ENCODE measurements at places on chromosomes 12 and 14.

DNA sequence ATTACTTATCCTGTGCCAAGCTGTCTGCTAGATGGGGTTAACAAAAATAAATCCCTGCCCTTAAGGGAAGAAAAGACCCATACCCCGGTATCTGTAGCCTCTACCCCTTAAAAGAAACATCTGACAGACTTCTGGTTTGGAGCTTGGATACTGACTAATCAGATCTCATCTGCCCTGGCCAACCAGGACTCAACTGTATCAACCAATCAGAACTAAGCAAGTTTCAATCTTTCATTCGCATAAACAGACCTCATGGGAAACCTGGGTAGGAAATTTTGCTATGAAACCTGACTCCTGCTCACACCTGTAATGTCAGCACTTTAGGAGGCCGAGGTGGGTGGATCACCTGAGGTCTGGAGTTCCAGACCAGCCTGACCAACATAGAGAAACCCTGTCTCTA lies 26.4 kb upstream of the PRMT8 start:
- no peak for DNase-seq

- DNase-seq: no peak
Measured at GRCh38 chr14:104119488-104120251, 18.7 kb upstream of the KIF26A start.

- no peak for DNase-seq
Measured at GRCh38 chr12:80895240-80895639, 42.5 kb downstream of the LIN7A start.

DNA sequence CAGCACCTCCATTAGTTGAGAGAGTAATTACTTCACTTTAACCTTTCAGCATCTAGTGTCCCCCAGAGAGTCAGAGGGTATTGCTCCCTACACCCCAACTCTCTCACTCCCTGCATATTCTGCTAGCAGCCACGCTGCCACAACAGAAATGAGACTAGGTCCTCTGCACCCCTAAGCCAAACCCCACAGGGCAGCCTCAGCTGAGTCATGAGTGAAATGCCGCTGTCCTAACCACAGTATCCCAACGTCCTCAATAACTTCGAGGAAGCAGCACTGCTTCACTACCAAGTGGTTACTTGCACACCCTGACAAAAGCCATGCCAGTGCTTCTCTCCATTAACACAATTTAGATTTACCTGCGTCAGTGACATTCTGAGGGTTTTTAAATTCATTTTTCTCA lies 6.9 kb upstream of the LYZ start:
- DNase-seq: no peak

DNA sequence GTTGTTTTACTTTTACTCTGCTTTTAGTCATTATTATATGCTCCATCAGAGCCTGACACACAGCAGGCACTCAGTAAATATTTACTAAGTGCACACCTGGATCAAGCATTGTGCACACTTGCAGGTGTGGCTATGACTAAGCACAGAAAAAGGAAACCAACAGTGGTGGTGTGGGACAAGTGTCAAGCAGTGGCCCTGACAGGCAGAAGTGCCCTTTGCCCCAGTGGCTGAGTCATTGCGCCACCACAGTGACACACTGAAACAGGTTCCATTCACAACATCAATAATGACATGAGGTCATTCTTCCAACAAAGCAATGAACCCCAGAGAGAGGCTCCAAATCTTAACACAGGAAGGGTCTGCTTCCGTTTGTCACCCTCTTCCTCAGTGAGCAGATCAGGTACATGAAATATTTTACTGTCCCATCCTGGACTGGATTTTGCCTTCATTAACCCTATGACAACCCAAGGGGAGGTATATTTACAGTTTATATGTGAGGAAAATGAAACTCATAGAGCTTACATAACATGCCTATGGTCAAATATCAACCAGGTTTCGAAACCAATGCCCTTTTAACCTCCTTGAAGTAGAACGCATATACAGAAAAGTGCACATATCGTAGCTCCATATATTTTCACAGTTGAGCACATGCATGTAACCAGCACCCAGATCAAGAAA lies 82.6 kb upstream of the GTF2A1 start:
- peak; percentile 28 for DNase-seq

GRCh38 chr14:67199016-67199415 lies 9.8 kb downstream of the GARIN2 start:
- no peak for DNase-seq

DNA sequence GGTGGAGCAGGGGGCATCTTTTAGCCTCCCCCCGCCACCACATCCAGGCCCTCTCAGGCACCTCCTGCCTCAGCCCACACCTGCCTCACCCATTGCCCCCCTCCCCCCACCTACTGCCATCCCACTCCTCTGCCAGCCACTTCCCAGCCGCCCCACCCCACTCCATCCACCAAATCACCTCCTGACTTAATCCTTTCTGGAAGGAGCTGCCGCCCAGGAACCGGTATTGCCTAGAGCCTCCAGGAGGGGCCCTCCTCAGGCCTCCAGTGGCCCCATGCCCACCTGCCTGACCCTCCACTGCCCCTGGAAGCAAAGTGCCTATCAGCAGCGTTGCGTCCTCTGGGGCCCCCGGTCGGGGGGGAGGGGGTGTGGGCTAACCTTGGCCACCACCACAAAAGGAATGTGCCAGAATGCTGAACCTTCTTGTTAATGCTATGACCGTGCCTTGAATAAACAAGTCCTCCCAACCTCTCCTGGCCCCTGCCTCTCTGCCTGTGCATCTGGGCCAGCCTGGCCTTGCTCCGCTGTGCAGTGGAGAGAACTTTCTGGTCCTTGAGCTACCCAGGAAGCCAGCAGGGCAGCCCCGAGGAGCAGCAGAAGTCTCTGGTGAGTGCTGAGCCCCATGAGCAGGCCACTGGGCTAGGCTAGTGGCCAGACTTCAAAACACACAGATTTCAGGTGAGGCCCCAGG lies 11.8 kb downstream of the NGB start:
- no peak for DNase-seq

GRCh38 chr12:7374423-7375144 lies 69.4 kb downstream of the CD163L1 start:
- no peak for DNase-seq

DNA sequence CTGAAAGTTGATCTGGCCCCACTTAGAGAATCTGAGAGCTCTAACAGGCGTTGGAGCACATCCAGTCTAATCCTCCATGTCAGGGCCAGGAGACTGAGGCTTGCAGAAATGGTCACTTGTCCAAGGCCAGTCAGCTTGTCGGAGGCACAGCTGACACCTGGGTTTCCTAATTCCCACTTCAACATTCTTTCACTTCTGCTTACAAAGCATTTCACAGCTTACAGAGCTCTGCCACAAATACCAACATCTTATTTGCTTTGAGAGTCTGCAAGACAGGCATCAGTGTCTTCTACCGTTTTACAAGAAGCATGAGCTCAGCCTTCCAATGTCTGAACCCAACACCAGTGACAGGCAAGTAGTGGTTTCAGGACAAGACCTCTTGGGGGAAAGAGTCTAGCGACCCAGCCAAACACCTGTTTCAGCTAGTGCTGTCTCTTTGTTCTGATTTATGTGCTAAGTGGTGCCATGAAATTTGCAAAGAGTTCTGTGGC lies 31.8 kb downstream of the ISCA2 start:
- no peak for DNase-seq

DNA sequence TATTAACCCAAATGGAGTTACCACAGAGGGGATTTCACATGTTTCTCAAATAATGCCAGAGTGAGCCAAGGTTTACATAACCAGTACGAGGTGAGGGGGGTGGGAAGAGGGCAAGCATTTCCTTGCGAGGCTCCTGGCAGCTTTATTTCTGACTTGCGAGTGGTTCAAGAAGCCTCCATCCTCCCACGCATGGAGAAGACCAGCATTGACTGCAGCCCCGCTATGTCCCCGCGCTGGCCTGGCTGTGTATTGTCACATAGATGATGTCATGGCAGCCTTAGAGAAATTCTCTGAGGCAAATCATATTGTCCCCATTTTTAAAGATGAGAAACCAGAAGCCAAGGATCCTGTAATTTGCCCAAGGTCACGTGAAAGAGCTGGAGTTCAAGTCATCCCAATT lies 188.2 kb downstream of the CACNA1C start:
- DNase-seq: no peak

- no peak for DNase-seq
Measured at GRCh38 chr14:52227619-52228222, 39.8 kb upstream of the PTGDR start.
